Lower lobe of right lung (tissue), 2 donors: ENCODE measurements at places on chromosomes 1 and 21. TPM values are rescaled to one million over a fixed set of nuclear protein-coding genes. Genes with fewer than 3 reads are reported as not detected.

Gene PLA2G2C
- total RNA-seq = not detected

Gene RPS27
- total RNA-seq = 1,826 TPM

Gene CMPK1
- total RNA-seq = 116 TPM

Gene HES4
- 21.4 TPM for total RNA-seq

Gene MTF2
- 20.2 TPM for total RNA-seq

Gene SPRR1A
- not detected for total RNA-seq

Gene ETS2
- 160 TPM for total RNA-seq

Gene HEYL
- 10.4 TPM for total RNA-seq

Gene RNU1-4
- 6,803 TPM for total RNA-seq

Gene LRRC38
- total RNA-seq = not detected

Gene MIXL1
- total RNA-seq = 0.38 TPM

Gene GNG4
- total RNA-seq = not detected

Gene MARK1
- 2.4 TPM for total RNA-seq

Gene PKP1
- total RNA-seq = 2.2 TPM

Gene TMEM51
- total RNA-seq = 18.4 TPM

Gene FCGR3A
- 323 TPM for total RNA-seq
